ENCODE measurements at places on chromosomes 13 and 19. TPM values are rescaled to one million over a fixed set of nuclear protein-coding genes. Genes with fewer than 3 reads are reported as not detected.
A peak's percentile ranks its signal among the peaks of the same experiment; 100 is the strongest.

- H3K4me3 ChIP-seq: no peak overlapping the region
- H3K27ac ChIP-seq: no peak overlapping the region
- no peaks in the 10 kb centered on the region for H3K4me1 ChIP-seq
- no peaks in the 10 kb centered on the region for H3K36me3 ChIP-seq
- DNase-seq: no peak
Measured at GRCh38 chr13:107680115-107680514, 535.2 kb downstream of the LIG4 start.

- no peak overlapping the region for H3K4me3 ChIP-seq
- no peaks in the 10 kb centered on the region for H3K4me1 ChIP-seq
- H3K27ac ChIP-seq: no peak overlapping the region
- no peak for DNase-seq
- no peaks in the 10 kb centered on the region for H3K36me3 ChIP-seq
- peaks cover 7% of the 10 kb centered on the region for H3K27me3 ChIP-seq
Measured at GRCh38 chr13:97561182-97561581, 127.2 kb downstream of the RAP2A start.

The GPC6 gene
- not detected for total RNA-seq

GRCh38 chr13:48801255-48801654 is 147.5 kb downstream of the CYSLTR2 start:
- no peak overlapping the region for H3K27ac ChIP-seq
- DNase-seq: no peak
- H3K36me3 ChIP-seq: peaks cover 4% of the 10 kb centered on the region
- H3K4me1 ChIP-seq: peaks cover 21% of the 10 kb centered on the region
- peaks cover 25% of the 10 kb centered on the region for H3K27me3 ChIP-seq

DNA sequence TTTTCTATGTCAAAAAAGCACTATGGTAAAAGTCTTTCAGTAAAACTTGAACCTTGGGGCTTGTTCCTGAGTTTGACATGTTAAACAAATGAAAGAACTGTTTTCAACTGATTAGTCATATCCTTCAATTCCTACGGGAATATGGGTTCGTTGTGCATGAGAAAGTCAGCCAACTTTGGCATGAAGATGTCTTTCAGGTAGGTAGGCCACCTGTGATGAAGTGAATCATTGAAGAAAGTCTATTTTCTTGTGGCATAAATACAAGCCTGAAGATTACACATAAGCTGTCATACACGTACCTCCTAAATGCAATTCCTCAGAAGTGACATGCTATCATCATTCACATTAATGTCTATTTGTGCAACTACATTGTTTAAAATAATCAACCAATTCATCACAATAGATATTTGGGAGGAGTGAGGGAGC is 513.0 kb downstream of the IRS2 start:
- H3K36me3 ChIP-seq: no peaks in the 10 kb centered on the region
- H3K27me3 ChIP-seq: no peaks in the 10 kb centered on the region
- no peak overlapping the region for H3K4me3 ChIP-seq
- H3K4me1 ChIP-seq: no peaks in the 10 kb centered on the region

DNA sequence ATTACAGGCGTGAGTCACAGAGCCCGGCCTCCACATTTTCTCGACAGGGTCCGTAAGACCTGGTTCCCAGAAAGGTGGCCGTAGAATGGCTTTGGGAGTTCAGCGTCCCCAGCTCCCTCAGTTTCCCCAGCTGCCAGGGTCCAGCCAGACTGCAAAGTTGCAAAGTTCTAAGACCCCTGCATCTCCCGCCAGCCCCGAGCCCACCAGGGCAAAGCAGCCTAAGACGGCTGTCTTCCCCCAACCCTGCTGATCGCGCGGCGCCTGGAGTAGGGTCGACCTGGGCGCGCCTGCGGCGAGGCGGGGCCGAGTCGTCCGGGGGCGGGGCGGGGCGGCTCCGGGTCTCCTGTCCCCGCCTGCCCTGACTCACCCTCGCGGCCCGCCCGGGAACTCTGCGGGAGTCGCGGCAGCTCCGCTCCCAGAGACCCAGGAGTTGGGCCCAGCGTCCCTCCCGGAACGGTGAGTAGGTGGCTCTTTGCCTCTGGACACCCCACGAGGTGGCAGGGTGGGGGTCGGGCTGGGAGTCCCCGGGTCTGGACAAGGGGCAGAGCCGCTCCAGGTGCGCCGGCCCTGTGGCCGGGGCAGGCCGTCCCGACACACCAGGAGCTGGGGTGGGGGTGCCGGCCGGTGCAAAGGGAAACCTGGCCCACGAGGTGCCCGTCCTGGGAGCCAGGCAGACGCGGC is at the start of gene LRRC8E:
Gene LRRC8E, plus strand, starts transcription at position 366 of the 681 bp plus-strand sequence. CDS start 7,094 bp downstream, outside the sequence.
- H3K4me1 ChIP-seq: peaks cover 1% of the 10 kb centered on the region
- no peak within 1 kb of the TSS for H3K27ac ChIP-seq
- no peak for DNase-seq
- no peak within 1 kb of the TSS for H3K4me3 ChIP-seq
- peaks cover 10% of the 10 kb centered on the region for H3K27me3 ChIP-seq

DNA sequence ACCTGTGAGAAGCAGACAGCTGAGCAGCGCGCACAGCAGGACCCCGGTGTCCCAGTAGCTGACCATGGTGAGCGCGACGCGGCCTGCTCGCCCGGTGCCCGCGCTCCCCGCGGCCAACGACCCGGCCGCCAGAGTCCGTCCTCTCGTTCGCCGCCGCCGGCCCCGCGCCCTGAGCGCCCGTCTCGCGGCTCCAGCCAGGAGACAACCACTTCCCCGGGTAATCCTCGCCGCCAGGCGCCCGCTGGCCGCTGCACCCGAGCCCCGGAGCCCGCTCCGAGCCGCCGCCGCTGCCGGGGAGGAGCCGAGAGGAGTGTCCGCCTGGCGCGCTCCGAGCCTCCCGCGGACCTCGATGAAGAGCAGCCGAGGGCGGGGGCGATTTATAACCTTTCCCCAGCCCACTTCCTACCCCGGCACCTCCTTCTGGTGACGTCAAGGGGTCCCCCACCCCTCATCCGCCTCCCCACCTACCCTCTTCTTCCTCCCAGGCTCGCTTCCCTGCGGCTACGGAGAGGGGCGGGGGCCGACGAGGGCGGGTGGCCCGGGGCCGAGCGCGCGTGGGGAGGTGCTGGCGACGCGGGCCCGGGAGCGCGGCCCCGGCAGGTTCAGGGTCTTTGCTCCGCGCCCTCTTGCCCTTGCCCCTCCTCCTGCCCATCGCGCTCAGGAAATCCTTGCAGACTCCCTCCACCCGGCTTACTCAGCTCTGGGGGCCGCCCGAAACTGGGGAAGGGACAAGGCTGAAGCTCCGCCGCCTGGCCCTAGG is at the start of gene FLT1:
Gene FLT1, minus strand, starts transcription at position 351 of the 760 bp plus-strand sequence. Its CDS starts 285 bp downstream, at position 66.
- H3K4me1 ChIP-seq: peaks cover 19% of the 10 kb centered on the region
- peaks cover 53% of the 10 kb centered on the region for H3K27me3 ChIP-seq
- H3K4me3 ChIP-seq: peak within 1 kb of the TSS; percentile 75
- DNase-seq: peak; percentile 32

- no peak overlapping the region for H3K4me3 ChIP-seq
- no peaks in the 10 kb centered on the region for H3K36me3 ChIP-seq
- H3K27ac ChIP-seq: no peak overlapping the region
- no peak for DNase-seq
- peaks cover 32% of the 10 kb centered on the region for H3K27me3 ChIP-seq
Measured at GRCh38 chr19:46025835-46026234, 3.0 kb upstream of the PGLYRP1 start.

DNA sequence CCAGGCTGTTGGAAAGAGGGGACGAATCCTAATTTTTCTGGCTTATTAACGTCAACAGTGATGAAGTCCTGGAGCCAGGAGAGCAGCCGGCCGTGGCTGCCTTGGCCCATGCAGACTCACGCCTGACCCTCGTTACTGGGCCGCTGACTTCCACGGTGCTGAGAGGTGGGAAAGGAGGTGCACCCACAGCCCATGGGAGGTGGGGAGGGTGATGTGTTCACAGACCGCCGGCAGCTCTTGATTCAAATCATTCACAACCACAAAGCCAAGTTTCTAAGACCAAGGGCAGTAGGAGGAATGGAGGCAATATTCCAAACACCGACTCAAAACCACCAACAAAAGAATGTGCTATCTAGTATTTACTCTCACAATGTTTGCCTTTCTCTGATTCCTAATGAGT is 24.3 kb downstream of the COL4A2 start:
- H3K36me3 ChIP-seq: no peaks in the 10 kb centered on the region
- no peak for DNase-seq
- H3K4me3 ChIP-seq: no peak overlapping the region
- no peak overlapping the region for H3K27ac ChIP-seq
- no peaks in the 10 kb centered on the region for H3K4me1 ChIP-seq

The DENND1C gene
- total RNA-seq: 70.0 TPM

The TEX29 gene
- total RNA-seq: 0.46 TPM

The SLC1A5 gene
- 203 TPM for total RNA-seq

DNA sequence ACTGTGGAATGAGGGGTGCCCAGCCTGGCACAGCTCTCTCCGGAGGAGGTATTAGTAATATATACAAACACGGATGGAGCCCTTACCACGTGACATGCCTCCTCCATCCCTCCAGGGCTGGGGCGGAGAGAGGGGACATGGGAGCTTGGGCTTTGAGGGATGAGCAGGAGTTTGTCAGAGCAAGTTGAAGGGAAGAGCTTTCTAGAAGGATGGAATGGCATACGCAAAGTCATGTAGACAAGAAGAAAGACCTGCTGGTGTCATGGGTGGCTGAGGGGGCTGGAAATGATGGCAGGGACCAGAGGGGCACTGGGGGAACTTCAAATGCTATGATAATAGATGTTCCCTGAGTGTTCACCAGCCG is 2.6 kb downstream of the MPND start:
- DNase-seq: no peak
- H3K4me1 ChIP-seq: peaks cover 5% of the 10 kb centered on the region
- H3K27me3 ChIP-seq: no peaks in the 10 kb centered on the region
- no peak overlapping the region for H3K4me3 ChIP-seq
- peaks cover 22% of the 10 kb centered on the region for H3K36me3 ChIP-seq
- H3K27ac ChIP-seq: no peak overlapping the region

- H3K4me1 ChIP-seq: peaks cover 46% of the 10 kb centered on the region
- no peaks in the 10 kb centered on the region for H3K27me3 ChIP-seq
- H3K4me3 ChIP-seq: no peak overlapping the region
- DNase-seq: peak; percentile 31
- H3K27ac ChIP-seq: peak overlapping the region; percentile 43
Measured at GRCh38 chr13:41500511-41500910, 43.2 kb downstream of the RGCC start.

The TYROBP gene
- 0.39 TPM for total RNA-seq

GRCh38 chr13:78520425-78520824 is 82.9 kb downstream of the POU4F1 start:
- no peak overlapping the region for H3K27ac ChIP-seq
- DNase-seq: no peak
- no peaks in the 10 kb centered on the region for H3K36me3 ChIP-seq
- no peaks in the 10 kb centered on the region for H3K4me1 ChIP-seq
- H3K4me3 ChIP-seq: no peak overlapping the region
- no peaks in the 10 kb centered on the region for H3K27me3 ChIP-seq

- peaks cover 7% of the 10 kb centered on the region for H3K27me3 ChIP-seq
- H3K36me3 ChIP-seq: peaks cover 1% of the 10 kb centered on the region
- peak within 1 kb of the TSS; percentile 74 for H3K4me3 ChIP-seq
- DNase-seq: peak; percentile 65
Measured at GRCh38 chr19:1512671-1513498, at the start of gene ADAMTSL5. TSS of gene ADAMTSL5 (minus strand) at chr19:1513019. CDS start at chr19:1510943, 2,076 bp downstream.

Measured in activated T-helper 2 cell treated with anti-CD3 and anti-CD28 coated beads, Interferon-gamma antibody, Interleukin-2, Interleukin-4, amounts not matched to agents 10 μg/mL and 5 μg/mL and 100 μg/mL, durations not matched to agents 14 hours and 24 hours and 36 hours (primary cell).